Activated CD4-positive, alpha-beta memory T cell treated with anti-CD3 and anti-CD28 coated beads, Interleukin-2, amount 10 ng/mL, durations not matched to agents 7 days and 5 days (primary cell): ENCODE measurements at places on chromosomes 13 and 19.

DNA sequence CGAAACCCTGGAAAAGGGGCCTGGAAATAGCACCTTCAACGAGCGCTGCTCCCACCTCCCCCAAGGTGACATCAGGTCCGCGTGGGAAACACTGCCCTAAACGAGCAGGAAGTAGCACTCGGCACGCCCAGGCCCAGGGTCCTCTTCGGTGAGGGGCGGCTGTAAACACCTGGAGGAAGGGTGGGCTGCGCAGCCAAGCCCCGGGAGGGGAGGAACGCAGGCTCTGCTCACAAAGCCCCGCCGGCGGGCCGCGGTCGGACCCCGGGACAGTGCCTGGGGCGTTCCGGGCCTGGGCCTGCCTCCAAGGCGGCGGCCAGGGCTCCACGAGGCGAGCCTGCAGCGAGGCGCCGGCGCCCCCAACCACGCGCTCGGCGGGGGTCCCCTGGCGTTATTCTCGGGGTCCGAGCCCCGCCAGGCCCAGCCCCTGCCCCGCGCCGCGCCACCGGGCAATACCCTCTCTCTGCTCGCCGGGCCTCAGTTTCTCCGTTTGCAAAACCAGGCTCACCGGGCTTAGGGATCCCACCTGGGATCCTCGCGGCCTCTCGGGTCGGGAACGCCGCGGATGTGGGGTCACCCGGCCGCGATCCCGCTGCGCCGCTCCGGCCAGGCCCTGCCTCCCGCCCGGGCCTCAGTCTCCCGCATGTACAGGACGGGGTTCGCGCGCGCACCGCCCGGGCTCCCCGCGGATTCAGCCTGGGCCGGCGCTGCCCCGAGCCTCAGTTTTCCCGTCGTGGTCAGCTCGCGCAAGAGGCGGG is 630 bp downstream of the RNF126 start:
- DNase-seq = peak; percentile 80

GRCh38 chr13:64332048-64332447 is 2898.1 kb downstream of the PCDH9 start:
- DNase-seq = no peak

GRCh38 chr13:50255639-50256038 is 240.4 kb downstream of the KCNRG start:
- no peak for DNase-seq

DNA sequence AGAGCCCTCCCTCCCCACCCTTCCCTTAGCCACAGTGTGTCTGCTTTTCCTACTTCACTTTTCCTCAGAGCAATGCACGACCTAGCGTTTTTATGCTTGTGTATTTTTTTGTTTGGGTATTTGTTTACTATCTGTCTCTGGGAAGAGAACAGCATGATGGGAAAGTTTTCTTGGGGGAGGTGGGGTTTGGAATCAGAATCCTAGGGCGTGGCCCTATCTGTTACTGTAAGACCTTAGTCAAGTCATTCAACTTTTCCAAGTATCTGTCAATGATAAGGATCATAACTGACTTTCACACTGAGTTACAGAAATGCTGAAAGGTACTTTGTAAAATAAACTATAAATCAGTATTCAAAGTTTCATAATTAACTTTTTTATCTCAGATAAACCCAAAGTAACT is 146.3 kb upstream of the WASF3 start:
- no peak for DNase-seq

GRCh38 chr13:46778890-46779289 is 18.1 kb downstream of the ESD start:
- DNase-seq = no peak

DNA sequence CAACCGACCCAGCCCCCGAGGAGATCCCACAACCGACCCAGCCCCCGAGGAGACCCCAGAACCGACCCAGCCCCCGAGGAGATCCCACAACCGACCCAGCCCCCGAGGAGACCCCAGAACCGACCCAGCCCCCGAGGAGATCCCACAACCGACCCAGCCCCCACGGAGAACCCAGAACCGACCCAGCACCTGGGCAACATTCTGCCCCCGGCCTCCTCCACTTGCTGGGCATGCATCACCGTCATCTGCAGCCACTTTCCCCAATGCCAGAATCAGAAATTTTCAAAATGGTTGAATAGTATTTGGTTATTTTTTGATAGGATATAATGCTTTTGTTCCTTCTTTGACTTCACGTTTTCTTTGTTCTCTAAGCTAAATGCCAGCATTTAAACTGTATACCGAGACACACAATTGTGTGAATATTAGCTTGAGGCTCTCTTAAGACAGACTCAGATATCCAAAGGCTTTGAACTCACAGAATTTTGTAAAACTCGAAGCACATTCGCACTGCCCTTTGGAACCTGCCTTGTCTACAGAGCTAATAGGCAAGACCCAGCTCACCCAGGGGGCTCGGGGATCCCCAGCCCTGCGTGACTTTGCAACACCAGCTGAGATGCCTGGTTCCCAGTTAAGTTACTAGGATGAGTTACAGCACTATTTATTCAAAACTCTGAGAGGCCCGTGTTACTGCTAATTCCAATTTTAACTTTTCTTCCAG is 15.5 kb upstream of the RASA3 start:
- DNase-seq = no peak

GRCh38 chr19:2962018-2962670 is 15.2 kb upstream of the TLE6 start:
- DNase-seq = peak; percentile 54

DNA sequence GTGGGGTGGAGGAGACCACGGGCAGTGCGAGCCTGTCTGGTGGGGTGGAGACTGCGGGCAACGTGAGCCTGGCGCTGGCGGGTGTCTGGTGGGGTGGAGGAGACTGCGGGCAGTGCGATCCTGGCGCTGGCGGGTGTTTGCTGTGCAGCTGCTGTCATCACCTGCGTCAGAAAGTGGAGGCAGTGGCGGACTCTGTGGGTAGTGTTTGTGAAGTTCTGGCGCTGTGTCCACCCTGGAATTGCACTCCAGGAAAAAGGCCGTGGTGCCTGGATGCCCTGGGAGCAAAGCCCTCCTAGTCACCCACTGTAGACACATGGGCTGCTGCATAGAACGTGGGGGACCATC is 6.2 kb downstream of the TEX29 start:
- DNase-seq = no peak

DNA sequence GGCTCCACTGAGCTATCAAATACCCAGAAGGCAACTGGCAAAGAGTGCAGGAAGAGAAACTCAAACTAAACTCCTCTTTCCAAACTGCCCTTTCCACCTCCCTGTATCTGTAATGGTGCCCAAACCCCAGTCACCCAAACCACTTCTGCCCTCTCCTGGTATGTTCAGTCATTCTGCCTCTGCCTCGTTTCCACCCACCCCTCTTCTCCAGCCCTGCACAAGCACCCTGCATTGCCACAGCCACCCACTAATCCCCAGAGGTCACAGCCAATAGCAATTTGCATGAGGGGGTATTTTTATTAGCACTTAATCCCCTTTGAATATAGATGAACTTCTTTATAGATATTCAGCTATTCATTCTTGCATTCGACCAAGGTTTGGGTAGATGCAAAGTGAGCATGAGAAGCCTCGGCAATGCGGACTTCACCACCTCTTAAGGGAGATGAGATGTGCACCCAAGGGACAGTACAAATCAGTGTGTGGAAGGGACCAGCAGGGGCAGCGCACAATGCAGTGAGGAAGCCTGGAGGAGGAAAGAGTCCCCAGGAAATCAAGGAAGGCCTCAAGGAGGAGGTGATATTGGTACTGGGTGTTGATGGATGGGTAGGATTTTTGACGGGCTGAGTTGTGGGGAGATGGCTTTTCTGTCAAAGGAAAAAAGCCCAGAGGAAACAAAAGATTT is 12.4 kb downstream of the TMEM272 start:
- peak; percentile 57 for DNase-seq

DNA sequence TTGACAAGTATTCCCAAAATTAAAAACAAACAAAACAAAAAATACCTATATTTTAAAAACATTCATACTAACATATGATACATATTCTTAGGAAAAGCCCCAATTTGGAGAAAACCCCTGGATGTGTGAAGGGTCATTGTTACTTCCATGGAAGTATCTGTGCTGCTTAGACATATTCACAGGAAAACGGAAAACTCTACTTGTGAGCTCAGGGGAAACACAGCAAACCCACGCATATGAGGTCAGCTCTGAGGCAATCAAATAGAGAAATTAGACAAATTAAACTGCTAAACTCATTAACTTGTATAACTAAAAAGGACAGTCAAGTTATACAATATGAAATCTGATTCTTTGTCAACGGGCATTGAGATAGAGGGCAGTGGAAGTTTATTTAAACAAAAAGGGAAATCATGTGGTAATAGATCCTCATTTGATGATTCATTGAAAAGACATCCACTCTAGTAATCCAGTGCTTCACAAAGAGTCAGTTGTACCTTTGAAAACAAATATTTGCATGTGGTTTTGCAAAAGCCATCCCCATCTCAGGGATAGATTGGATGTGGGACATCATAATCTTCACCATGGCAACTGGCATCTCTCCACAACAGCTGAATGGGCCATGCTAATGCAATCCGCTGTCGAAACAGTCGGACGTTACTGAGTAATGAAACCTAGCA is 423.4 kb downstream of the ITGBL1 start:
- DNase-seq = no peak

DNA sequence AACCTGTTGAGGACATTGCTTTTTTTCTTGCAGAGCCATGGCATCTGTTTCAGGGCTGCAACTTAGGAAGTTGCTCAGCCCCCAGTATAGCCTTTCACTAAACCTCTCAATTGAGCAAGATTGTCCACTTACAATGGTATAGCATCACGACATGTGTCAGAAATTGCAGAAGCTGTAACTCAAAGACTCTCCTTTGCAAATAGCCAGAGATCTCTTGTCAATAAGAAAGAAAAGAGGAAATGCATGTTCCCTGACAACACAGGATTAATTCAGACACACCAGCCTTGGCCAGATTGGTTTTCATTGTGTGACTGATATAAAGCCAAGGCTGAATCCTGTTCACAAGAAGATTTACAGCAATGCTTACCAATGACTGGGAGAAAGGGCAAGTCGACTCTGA is 38.7 kb upstream of the CYSLTR2 start:
- DNase-seq = no peak

DNA sequence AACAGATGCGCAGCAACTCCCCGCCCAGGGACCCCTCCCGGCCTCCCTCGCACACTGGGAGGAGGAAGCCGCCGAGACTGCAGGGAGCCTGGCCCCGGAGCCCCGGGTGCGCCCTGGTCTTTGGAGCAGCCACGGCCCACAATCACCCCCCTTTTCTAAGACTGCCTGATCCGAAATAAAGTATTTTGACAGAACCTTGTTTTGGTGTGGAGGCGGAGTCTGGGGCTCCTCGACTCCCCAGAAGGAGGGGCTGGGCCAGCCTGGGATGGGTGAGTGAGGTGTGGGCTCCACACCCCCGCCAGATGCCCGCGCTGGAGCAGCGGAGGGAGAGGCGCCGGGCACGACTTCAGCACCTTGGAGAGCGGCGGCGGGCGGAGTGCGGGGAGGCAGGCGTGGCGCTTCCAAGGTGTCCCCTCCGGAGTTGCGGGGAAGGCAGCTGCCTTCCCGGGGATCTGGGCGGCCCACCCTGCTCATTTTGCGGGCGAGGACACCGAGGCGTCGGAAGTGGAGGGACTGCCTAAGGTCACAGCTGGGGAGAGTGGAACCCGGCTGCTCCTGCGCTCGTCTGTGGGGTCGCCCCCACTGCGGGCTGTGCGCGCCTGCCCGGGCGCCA is 9.4 kb downstream of the SIRT6 start:
- peak; percentile 71 for DNase-seq

DNA sequence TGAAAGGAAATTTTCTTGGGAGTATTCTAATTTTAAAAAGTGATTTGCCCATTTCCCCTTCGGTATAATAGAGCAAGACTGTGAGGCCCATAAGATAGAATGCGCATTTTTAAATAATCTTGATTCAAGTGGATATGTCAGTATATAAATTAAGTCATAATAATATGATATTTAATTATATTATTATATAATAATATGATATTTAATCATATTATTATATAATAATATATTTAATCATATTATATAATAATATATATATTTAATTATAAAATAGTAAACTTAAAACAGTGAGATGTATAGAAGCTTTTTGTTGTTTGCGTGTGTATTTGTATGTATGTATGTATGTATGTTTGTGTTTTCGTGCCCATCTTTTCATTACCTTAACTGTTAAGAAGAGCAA is 682.5 kb downstream of the PCDH9 start:
- DNase-seq = no peak

DNA sequence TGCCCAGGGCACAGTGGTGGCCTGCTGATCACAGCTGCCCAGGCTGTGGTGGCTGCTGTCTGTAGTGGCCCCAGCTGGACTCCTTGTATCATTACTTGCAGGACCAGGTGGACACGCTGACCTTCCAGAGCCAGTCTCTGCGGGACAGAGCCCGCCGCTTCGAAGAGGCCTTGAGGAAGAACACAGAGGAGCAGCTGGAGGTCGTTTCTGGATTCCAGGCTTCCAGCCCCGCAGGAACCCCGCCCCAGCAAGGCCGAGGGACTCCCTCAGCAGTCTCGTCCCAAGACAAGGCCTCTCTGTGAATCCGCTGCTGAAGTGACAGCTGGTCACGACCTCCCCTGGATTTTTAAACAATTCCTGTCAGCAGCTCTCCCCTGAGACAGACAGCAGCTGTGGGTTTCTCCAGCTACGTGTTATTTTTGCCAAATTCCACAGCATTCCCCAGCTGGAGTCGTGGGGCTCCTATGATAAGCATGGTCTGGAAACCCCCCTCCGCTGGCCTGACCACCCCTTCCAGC is 98.3 kb downstream of the SLC7A1 start:
- no peak for DNase-seq

DNA sequence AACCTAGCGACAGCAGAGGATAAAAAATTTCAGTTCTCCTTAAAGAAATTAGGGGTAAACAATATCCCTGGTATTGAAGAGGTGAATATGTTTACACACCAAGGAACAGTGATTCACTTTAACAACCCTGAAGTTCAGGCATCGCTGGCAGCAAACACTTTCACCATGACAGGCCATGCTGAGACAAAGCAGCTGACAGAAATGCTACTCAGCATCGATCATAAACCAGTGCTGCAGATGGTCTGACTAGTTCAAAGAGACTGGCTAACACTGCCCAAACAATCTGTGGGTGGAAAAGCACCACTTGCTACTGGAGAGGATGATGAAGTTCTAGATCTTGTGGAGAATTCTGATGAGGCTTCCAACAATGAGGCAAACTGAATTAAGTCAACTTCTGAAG is 19.9 kb upstream of the ACOD1 start:
- no peak for DNase-seq
